Osteoblast (primary cell): ENCODE measurements at places on chromosomes 3 and 15.
A peak's percentile ranks its signal among the peaks of the same experiment; 100 is the strongest.

DNA sequence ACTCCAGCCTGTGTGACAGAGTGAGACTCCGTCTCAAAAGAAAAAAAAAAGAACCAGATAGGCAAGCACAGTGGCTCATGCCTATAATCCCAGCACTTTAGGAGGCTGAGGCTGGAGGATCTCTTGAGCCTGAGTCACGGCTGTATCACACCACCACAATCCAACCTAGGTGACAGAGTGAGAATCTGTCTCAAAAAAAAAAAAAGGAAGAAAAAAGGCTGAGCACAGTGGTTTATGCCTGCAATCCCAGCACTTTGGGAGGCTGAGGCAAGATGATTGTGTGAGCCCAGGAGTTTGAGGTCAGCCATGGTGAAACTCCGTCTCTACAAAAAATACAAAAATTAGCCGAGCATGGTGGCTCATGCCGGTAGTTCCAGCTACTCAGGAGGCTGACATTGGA lies 5.6 kb upstream of the NICN1 start:
- no peak for DNase-seq

DNA sequence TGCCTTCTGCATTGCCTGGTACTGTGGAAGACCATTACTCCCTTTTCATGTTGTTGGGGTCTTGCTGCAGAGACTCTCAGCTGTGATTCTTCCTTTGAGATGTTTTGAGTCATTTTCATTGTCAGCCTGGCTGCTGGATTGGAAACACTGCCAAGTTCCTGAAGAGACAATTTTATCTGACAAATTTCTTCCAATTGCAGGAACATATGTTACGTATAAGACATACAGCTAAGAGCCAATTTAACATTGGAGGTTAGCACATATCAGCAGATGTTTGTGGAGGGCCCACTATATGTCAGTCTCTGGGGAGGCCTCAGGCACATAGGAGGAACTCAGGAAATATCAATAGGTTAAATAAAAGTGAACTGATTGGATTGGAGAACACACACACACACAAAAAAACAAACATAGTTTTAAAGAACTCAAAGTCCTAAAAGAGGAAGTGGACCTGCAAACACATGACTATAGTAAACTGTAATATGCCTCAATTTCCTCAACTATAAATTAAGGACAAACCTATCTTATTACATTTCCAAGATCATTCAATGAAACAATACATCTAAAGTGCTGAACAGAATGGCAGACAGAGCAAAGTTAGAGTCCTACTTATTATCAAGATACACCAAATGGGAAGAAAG lies 172.3 kb downstream of the MYRIP start:
- DNase-seq = no peak

GRCh38 chr15:73756947-73757513 lies 3.9 kb upstream of the INSYN1 start:
- DNase-seq = peak; percentile 63

DNA sequence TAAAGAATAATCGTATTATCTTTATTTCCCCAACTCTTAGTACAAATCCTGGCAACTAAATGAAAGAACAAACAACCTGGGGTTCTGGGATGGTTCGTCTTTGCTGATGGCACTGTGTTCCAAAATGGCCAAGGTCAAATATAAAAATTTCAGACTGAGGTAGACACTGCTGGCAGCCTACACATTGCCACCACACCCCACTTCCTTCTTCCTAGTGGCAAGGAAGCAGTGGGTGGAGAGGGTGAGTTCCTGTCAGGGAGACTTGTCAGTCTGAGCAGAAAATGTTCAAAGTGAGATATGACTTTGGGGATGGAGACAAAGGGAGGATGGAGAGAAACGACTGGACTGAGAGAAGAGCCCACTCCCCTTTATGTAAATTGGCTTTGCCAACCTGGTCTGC lies 69.6 kb downstream of the LMCD1 start:
- no peak for DNase-seq
